ENCODE measurements at places on chromosomes 7 and 10.

- no peak for DNase-seq
These were observed 25.1 kb downstream of the HDAC9 start for GRCh38 chr7:18520450-18521235.

DNA sequence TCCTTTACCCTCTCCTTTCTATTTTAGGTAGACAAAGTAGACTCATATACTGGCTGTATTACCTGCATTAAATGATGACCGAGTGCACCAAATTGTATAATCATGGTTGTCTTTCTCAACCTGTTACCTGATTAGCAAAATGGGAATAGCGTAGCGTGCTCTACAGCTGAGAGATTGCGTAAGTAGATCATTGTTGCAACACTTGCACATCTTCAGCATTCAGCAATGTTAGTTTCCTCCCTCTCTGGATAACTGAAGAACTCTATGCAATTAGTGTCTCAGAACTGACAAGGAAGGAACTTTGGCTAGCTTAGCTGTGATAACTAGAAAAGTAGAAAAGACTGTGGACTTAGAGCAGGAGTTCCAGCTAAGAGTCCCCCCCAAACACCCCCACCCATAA, 787.4 kb downstream of the PHTF2 start:
- DNase-seq = peak; percentile 2

GRCh38 chr7:104967088-104967487, 46.9 kb upstream of the KMT2E start:
- DNase-seq = no peak

- no peak for DNase-seq
These were observed 336.7 kb upstream of the NPVF start for GRCh38 chr7:25565002-25565401.

- no peak for DNase-seq
These were observed 819.1 kb downstream of the GRID1 start for GRCh38 chr10:85547460-85548023.

DNA sequence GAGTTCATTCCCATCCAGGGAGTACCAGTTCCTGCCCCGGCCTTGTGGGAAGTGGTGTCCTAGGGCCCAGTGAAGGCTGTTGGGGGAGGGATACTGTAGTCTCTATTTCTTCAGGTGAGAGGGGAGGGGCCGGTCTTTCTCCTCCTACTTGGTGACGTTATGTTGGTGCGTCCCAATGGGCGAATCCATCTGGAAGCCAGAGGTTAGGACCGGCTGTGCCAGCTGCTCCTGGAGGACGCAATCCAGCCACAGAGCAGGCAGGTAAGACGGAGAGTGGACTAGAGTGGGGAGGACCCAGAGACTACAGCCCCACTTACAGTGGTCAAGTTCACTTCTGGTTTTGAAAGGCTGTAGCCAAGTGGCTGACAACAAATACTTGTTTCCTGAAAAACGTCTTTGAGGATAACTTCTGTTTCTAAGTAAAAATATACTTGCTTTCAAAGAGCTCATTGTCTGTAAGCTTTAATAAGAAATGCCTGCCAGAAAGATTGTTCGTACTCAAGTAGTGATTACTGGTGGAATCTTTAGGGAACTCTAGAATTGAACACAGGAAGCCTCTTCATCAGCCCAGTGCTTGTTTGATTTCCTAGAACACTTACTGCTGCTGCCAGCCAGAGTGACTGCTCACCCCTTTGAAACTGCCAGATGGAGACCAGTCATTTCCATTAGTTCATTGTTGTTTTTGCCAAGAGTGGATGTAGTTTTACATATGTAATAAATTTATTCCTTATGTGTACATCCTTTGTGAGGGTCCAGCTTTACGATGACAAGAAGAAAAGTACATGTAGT, 25.4 kb downstream of the RBM33 start:
- DNase-seq = no peak
